ENCODE measurements at places on chromosomes 3 and 15.

GRCh38 chr3:146154995-146155394, 6.0 kb downstream of the PLOD2 start:
- no peak for DNase-seq

- no peak for DNase-seq
Observed at GRCh38 chr3:28973609-28974008, 307.3 kb upstream of the RBMS3 start.

- DNase-seq, result no peak
Observed at GRCh38 chr3:100605358-100605757, 4.0 kb upstream of the ADGRG7 start.

GRCh38 chr3:187870360-187871203, 125.3 kb upstream of the BCL6 start:
- no peak for DNase-seq

DNA sequence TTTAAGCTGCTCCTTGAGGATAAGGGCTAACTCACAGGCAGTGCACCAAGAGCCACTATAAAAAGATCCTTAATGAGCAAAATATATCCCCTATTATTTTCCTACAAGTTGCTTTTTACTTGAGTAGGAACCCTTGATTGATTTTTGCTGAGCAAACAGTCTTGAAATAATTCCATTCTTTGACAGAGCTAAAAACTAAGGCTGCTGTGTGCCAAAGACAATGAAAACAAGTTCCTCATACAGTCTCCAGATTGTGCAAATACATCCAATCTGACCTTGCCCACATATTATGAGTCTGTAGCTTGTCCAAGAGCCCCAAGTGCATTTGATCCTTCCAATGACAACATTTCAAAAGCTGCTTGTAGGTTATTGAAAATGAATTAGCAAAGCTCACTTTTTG, 15.0 kb downstream of the PRKAR2A start:
- DNase-seq, result no peak

DNA sequence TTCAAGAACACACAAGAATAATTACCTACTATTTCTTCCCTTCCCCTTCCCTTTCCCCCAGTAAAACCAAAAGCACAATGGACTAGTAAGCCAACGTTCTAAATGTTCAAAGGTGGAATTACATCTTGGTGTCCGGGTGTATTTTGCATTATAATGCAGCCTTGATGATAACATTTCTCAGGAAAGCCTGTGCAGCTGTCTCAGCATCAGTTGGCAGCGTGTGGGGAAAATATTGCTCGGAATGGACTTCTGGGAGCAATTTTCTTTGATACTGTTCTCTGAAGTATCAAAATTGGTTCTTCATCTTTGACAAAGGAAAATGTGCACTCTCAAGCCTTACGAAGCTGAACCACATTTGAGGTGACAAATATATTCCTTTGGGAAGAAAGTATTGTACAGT, 198.9 kb downstream of the AGBL1 start:
- DNase-seq, result no peak

DNA sequence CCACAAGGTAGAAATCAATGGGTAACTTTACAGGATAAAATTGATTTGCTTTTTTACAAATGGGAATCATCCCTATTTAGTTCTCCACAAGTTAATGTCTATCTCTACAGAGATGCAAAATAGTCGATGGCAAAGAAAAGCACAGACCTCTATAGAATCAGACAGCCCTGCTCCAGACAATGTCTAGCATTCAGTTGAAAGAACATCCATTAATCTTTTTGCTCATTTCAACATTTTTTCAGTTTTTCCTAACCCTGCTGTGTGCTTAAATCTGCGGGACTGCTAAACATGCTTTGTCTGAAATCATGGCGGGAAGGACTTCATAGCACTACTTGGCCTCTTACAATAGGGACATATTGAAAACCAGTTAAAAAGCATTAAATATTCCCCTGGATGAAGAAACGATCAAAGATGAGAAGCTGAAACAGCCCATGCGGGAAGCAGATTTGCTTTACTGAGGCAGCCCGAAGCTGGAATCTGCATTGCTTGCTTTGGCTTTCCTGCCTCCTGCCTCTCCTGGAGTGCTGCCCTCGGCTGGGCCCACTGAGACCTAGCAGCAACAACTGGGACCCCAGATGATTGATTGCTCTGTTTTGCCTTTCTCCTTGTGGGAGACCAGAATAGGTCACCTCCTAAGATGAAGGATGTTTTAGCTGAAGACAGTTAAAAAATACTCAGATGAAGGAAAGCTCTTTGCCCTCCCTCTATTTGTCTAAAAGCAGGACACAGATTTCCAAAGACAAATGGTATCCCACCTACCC, 38.5 kb upstream of the RASGRP1 start:
- no peak for DNase-seq

- no peak for DNase-seq
Observed at GRCh38 chr3:142355692-142356091, 92.1 kb downstream of the XRN1 start.

- no peak for DNase-seq
Observed at GRCh38 chr15:99427210-99427609, 138.6 kb upstream of the MEF2A start.

GRCh38 chr15:68783226-68784058, 37.3 kb downstream of the ANP32A start:
- DNase-seq, result peak; percentile 77

DNA sequence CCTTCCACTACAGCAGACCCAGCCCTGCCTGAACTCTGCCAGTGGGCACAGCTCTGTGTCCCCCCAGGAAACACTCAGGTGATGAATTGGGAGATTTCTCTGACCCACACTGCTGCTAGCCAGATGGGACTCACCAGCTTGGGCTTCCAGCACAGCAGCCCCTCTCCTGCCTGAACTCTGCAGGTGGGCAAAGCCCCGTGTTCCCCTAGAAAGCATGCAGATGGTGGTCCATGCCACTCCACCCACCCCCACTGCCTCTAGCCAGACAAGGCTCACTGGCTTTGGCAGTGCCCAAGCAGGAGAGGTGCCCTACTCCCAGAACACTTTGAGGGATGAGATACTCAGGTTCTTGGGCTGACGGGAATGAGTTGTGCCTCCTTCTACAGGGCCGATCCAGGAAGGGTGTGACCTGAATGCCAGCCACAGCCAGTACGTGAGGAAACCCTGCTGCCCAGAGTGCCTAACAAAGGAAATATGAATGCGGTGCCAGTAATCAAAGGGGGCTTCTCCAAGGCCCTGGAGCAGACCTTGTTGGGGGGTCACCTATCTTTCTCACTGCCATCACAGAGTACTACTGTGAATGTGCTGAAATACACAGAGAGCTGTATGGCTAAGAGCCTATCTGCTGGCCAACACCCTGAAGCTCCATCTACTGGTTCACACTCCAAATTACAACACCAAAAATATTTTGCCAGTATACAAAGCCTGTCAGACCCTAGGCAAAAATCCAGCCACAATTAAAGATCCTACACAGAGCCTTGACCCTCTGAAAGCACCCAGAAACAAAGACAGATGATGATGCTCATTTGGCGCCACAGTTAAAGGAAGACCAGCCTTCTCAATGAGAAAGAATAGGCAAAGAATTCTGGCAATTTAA, 61.9 kb downstream of the BTLA start:
- DNase-seq, result peak; percentile 19

DNA sequence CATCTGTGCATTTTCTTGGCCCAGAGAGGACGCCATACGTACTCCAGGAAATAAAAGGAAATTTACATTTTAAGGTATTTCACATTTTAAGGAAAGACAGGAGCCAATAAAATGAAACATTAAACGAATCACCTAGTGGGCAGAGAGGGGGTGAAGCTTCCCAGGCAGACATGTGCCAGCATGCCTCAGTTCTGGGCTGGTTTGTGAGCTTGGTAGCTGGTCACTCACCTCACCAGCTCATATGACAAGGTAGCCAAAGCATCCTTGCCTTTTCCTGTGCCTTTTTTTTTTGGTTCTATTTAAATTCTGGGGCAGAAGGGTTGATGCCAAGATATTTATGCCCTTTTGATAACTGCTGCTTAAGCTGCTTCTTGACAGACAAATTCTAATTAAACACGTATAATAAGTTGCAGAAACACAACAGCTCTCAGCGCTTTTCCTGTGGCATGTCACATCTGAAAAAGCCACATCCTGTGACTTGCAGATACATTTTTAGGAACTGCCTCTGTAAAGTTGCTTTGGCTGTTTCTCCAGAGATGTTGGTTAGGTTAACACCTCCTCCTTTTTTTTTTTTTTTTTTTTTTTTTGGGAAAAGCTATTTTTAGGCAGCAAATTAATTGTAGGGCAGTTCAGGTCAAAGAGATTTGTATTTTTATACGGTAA, 218.6 kb downstream of the PDCD6IP start:
- DNase-seq, result peak; percentile 33

DNA sequence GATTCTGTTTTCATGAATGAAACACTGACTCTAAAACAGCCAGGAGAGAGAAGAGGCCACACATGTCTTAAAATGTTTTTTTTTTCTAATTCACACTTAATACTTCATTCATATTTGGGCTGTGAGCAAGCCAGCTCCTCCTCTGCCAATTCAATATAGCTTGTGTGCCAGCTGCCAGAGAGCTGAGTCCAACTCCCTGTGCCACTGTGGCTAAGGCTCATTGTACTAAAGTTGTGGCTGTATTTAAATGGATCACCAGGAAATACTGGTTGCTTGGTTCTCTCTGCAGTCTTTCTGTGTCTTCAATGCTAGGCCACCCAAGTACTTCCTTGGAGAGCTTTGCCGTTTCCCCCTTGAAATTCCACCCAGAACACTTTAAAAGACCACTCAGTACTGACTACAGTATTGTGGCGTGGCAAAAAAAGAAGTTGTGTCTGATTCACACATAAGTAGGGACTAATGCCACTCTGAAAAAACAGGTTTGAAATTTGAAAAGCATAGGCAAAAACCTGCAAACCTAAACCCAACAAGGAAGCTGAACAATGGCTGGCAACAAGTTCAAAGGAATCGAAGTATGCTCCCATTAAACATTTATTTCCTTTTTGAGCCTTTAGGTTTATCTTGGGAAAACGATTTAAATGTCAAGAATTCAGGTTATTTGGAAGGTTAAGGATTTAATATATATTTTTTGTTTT, 524.7 kb downstream of the DIPK2A start:
- DNase-seq, result peak; percentile 7

DNA sequence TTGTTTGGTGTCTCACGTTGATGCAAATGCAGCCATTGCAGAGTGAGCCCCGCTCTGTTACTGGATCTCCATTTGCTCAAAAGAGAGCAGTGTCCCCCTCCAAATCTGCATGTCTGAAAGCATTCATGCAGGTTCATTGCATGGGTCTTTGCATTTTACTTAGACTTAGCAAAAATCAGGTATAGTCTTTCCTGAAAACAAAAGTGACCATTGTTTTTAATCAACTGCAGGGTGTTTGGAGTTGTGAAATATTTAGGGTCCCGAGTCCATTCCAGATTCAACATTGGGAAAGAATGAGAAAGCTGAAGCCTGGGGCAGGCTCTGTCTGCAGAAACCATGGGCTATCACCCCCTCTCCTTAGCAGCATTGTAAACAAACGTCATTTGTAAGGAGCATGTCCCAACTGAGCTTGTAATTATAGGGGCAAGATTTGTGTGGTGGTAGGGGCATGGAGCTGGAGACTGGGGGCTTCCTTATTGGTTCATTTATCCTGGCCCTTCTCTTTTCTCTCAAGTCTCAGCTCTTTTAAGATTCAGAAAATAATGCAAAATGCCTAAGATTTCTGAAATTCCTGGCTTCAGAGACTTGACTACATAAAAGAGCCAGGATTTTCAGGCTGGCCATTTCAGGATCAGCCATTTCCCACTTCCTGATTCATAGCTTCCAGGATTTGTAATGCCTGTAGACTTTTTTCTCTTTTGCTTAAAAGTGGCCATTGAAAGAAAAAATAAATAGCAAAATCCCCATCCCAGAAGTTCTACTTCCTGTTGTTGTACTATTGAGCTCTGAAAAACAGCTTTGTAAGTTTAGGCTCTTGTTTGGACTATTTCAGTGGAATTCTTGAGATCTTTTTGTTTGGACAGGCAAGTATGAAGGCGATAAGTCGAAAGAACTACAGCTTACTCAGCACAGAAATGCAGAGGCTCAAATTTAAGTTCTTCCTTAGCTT, 23.0 kb downstream of the IGF1R start:
- peak; percentile 56 for DNase-seq

DNA sequence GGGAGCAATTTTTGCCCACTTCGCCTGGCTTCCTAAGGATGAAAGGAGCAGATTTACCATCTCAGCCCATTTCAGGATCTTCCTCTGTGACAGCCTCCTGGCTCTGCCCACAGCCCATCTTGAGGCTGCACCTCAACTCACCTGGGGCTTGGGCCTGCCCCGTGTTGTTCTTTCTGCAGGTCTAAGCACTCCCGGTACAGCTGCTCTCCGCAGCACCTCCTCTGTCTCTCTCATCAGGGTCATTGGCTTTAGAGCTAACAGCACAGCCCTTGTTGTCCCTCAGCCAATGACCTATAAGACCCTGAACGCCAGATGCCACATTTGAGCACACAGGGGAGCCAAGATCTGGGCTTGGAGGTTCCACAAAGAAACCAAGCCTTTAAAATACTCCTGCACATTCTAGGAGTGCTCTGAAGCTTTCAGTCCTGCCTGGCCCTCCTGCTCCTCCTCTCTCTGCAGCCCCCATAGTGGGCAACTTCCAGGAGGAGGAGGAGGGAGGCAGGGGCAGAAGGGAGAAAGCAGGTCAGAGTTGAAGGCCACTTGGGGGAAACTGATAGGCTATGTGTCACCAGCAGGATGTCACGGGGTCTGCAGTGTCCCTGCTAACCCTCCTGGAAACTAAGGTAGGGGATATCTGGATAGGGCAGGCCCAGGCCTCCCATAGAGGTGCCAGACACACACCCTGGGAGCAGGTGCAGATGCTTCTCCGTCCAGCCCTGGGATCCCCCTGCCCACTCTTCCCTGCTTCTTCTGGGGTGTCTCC, 115.6 kb downstream of the ETFA start:
- no peak for DNase-seq

DNA sequence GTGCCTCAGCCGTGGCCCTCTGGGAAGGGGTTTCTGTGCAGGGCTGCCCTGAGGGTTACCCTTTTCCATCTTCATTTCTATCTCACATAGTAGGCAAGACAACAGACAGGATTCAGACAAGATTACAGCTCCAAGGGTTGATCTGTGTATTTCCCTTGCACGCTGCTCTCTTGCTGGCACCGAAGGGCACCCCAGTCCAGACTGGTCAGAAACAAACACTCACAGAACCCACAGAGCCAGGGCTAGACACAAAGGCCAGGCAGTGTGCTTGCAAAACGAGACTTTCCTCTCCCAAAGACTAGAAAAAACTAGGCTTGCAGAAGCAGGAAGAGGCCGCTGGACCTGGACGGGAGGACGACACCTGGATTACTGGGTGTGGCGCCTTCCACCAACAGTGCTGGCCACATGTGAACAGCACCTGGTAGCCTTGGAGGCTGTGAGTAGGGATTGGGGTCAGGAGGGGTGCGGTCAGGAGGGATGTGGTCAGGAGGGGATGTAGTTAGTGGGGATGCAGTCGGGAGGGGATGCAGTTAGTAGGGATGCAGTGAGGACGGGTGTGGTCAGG, 96.8 kb downstream of the BDH1 start:
- no peak for DNase-seq
